ENCODE measurements at places on chromosomes 11 and 22.
A peak's percentile ranks its signal among the peaks of the same experiment; 100 is the strongest.

DNA sequence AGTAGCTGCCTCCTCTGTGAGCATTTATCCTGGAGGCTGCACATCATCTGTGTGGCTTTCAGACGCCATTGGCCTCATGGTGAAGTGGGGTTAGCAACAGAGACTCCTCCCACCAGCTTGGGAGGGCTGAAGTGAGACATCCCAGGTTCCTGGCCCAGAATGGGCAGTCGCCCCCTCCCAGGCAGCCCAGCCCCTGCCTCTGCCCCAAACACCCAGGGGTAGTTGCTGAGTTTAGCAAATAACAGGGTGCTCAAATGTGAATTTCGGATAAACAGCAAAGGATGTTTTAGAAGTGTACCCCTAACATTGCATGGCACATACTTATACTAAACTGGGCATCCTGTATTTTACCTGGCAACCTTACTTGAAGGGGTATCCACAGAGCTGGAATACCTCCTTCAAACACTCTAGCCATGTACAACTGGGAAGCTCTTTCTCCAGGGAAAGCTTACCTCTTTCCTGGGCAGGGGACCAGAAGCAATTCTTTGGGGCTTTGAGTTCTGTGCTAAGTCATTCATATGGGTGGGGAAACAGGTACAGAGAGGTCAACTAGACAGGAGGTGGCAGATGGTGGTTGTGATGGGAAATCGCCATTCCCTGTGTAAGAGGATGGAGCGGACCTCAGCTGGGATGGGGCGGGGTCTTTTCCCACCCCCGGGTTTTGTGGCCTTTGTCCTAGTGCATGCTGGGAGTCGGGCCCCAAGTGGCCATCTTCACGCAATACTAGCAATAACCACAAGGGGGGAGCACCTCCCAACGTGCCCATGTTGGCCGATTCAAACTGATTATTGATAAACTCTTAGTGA is 19.3 kb downstream of the MTFP1 start:
- peak; percentile 30 for DNase-seq

DNA sequence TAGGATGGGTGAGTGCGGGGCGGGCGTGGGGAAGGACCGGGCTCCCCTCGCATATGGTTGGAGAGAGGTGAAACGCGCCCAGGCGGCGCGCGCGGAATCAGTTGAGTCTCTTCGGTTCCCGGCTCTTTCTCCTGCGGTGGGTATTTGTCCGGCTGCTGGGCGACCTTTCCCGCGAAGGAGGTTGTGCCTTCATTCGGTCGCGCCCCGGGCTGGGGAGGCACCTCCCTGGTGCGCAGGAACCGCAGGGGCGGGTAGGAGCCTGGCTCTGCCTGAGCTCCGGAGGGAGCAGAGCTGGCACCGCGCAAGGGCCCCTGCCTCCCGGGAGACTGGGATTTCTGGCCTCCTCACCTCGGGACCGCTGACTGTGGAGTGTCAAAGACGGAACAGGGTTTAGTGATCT is 27.5 kb downstream of the SAA4 start:
- no peak for DNase-seq

DNA sequence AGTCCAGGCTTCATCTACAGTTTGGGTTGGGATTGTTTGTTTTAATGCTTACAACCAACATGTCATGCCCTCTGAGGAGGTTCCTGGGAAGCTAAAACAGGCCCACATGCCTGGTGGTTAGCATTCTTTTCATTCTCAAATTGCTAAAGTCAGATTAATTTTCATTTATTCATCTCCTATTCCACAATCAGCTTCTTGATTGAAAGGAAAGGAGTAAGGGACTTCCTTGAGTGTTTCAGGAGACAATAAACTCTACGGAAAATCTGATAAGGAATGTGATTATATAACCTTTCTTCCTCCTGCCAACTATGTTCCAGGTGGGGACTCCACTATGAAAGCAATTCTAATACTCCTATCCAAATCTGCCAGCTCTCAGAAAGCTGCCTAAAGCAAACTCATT is 30.8 kb downstream of the MRTFA start:
- DNase-seq = no peak

GRCh38 chr11:71212871-71213559 is 39.4 kb downstream of the SHANK2 start:
- no peak for DNase-seq

GRCh38 chr11:112836256-112836602 is 125.0 kb upstream of the NCAM1 start:
- no peak for DNase-seq

GRCh38 chr11:102559839-102560238 is 29.3 kb upstream of the MMP7 start:
- DNase-seq = no peak

- no peak for DNase-seq
Observed at GRCh38 chr22:29469755-29470154, 10.3 kb upstream of the NEFH start.

DNA sequence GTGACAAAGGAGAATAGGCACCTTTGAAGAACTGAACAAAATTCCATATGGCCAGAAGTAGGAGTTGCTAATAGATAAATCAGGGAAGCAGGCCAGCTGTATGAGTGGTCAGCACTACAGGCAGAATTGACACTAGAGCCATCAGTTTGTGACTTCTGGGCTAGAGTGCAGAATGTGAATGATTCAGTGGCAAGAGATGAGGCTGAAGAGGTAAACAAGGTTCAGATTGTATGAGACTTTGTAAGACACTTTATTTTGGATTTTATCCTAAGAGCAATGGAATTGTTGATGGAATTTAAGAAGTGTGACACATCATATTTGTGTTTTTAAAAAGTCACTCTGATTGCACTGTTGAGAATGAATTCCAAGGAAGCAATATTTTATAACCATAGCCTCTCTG is 12.9 kb downstream of the BIRC3 start:
- no peak for DNase-seq

DNA sequence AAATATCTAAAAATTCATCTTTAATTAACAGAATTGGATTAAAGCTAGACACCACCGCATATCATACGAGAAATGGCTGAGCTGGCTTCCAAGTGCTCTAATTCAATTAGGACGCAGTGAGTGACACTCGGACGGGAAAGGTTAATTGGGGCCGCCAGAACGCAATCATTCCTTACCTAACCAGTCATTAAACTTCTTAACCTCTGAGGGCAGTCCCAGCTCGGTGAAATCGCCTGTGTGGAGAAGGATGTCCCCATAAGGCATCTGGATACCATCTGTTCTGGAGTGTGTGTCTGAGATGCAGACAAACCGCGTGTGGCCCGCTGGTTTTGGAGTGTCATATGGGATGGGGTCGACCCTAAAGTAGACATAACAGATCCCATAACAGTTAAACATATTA is 50.3 kb downstream of the MPPED2 start:
- DNase-seq = no peak

DNA sequence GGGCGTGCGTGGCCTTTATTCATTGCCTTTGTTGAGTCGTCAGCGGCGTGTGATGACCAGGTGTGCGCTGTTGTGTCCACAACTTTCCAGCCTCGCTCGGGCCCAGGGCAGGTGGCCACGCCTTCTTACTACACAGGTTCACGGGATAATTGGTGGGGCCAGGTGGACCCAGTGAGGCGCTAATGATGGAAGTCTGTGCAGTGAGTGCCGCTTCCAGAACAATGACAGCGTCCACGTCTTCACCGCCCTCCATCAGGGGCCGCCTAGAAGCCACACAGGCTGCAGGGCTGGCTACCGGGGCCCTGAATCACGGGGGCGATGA is 1197.3 kb downstream of the BRD1 start:
- no peak for DNase-seq

GRCh38 chr11:33557201-33557600 is 143.4 kb downstream of the C11orf91 start:
- DNase-seq = no peak

GRCh38 chr11:32331792-32332191 is 103.5 kb downstream of the WT1 start:
- no peak for DNase-seq

- DNase-seq = no peak
Observed at GRCh38 chr11:8086571-8086970, 5.6 kb downstream of the TUB start.

- no peak for DNase-seq
Observed at GRCh38 chr11:114392735-114393667, 7.3 kb downstream of the C11orf71 start.

DNA sequence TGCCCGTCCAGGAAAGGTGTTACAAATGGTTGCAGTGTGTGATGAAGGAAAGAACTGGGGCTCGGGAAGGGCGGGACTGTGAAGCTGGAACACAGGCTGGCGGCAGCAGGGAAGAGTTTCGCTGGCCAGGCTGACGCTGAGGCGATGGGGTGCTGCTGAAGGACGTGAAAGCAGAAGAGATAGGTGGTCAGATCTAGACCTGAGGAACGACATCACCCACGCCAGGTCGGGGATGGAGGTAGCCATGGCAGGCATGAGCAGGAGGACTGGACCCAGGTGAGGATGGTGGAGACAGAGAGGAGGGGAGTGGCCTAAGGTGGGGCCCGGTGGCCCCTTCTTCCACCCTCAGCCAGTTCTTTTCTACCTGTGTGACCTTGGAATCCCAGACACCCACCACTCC is 9.1 kb downstream of the CDC42EP2 start:
- no peak for DNase-seq

DNA sequence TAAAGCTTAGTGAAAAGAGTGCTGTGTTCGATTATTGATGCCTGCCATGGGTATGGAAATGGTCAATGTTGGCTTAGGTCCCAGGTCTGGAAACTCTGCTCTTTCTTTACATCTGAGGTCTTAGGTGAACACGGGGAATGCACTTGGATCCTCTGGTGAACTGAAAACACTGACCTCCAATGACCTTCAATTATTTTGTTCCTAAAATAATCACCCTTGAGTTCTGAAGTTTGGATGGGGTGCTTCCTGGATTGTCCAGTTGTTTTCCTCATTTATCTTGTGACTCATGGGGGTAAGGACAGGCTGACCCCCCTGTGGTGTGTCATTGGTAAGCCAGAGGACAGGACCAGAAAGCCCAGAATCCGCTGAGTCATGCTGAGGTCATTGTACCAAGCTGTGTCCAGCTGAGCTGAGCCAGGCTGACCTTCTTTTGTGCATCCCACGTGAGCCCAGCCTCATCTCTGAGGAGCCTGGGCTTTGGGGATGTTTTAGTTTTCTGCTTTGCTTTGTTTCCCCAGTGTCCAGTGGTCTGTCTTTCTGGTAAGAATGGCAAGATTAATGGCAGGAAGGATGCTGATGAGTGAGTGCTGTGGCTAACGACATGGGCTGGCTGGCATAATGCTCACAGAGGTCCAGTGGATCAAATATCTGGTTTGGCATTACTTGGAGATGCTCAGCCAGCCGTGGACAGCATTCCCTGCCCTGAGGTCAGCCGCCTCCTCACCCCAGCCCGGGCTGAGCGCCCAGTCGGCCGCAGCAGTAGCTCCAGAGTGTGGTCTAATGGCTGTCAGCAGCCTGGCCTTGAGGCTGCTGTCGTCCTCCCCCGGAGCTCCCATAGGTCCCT is 35.6 kb downstream of the AMPD3 start:
- peak; percentile 73 for DNase-seq

DNA sequence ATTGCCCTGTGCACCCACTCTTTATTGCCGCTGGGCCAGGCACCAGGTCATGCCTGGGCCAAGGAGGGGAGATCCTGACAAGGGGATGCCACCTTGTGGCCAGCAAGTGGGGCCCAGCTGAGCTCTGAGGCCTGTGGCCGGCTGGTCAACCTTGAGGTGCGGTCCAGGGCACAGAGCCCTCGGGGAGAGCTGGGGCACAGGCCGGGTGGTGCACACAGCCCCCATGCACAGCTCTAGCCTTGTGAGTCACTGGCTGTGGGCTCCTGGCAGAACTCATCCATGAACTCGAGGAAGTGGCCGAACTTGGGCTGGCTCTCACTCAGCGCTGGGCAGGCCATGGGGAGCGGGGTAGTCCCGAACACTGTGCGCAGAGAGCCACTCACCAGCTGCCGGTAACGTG is 94.3 kb downstream of the RNF169 start:
- DNase-seq = no peak

GRCh38 chr11:82864268-82864667 is 36.0 kb downstream of the PRCP start:
- peak; percentile 92 for DNase-seq

DNA sequence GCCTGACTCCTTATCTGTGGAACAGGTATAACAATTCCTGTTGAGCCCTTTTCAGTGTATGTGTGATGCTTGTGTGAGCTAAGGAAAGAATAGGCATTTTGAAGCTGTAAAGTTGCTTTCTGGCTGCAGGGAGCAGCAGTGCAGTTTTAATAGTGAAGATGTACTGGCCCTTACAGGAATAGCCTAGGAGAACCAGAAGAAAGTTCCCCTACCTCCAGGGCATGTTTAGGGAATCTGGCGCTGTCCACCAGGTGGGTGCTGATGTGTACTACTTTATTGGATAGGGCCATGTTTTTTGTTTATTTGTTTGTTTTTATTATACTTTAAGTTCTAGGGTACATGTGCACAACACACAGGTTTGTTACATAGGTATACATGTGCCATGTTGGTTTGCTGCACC is 11.5 kb downstream of the BMAL1 start:
- no peak for DNase-seq

DNA sequence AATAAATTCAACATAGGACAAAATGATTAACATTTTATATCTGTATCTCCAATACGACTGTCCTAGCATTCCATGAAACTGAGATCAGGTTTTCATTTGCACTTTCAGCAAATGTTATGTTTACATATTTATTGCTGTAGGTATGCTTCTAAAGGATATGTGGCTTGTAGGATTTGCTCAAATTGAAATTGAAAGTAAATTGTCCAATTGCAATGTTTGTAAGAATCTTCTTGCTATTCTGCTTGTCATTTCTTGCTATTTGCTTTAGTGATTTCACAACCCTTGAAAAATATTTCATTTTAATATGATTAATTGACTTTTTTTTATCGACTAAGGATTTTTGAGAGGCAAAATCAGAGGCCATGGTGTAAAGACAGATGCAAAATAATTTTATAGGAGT is 904.2 kb upstream of the RAG2 start:
- DNase-seq = no peak

DNA sequence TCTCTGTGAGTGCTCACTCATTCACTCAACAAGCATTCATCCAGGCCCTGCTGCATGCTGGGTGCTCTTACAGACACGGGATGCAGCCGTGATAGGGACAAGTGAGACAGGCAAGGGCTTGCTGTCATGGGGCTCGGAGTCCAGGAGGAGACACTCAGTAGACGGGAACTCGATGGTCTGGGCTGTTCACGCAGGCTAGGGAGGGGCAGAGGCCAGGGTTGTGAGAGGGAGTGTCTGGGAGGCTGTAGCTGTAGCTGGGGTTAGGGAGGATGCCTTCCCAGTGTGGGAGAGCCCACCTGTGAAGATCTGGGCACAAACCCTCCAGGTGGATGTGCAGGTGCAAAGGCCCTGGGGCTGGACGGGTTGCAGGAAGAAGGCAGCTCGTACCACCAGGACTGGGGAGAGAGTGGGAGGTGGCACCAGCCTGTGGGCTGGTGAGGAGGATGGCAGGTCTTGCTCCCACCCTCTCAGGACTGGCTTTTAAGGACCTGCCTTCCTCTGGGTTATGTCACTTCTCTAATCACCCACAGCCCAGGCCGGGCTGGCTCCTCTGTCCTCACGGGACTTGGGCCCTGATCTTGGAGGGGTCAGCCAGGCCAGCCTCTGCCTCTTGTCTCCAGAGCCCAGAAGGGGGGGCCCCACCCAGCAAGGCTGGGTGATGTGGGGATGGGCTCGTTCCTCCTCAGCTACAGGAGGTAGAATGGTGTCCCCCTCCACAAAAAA is 24.1 kb downstream of the FGF4 start:
- no peak for DNase-seq

GRCh38 chr11:106957030-106957482 is 61.2 kb downstream of the GUCY1A2 start:
- DNase-seq = no peak
